ENCODE measurements at places on chromosomes 7 and 10.

GRCh38 chr7:158856883-158857668 lies 718 bp downstream of the DYNC2I1 start:
- no peak for DNase-seq

GRCh38 chr7:155731380-155731779 lies 80.9 kb downstream of the SHH start:
- DNase-seq, result no peak

GRCh38 chr7:6536262-6537260 lies 14.7 kb downstream of the GRID2IP start:
- no peak for DNase-seq

DNA sequence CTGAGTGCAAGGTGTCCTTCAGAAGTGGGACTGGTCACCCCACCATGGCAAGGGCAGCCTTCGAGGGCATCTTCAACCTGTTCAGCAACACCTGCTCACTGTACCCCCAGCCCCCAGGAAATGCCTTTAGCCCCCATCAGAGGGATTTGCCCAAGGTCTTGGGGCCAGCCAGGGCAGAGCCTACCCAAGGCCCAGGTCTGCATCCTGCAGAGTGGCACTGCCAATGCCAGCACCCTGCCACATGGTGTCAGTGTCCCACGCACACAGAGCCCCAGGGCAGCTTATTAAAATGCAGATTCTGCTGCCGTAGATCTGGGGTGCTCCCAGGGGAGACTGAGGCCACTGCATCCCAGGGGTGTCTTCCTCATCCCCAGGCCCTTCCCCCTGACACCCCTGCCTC lies 106.2 kb upstream of the KCTD7 start:
- no peak for DNase-seq

- DNase-seq, result no peak
Measured at GRCh38 chr10:77771450-77771849, 133.8 kb upstream of the KCNMA1 start.

GRCh38 chr7:138491612-138492386 lies 31.7 kb downstream of the TRIM24 start:
- DNase-seq, result no peak

- DNase-seq, result no peak
Measured at GRCh38 chr10:75068523-75068922, 42.9 kb upstream of the SAMD8 start.

DNA sequence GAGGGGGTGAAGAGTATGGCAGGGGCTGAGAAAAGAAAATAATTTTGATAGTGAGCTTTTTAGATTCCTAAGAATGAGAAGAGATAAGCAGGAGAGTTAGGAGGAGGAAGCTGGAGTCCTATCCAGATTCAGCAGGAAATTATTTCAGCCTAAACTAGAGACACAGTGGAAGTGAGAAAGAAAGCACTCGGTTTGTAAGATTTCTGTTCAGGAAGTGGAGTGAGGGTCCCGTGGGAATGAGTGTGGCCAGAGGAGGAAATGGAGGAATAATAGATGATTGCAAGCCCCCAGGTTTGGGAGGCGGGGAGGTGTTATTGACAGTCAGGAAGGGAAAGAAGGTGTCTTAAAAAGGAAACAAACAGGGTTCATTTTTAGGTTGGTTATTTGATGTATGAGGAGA lies 84.8 kb upstream of the NRP1 start:
- DNase-seq, result no peak

DNA sequence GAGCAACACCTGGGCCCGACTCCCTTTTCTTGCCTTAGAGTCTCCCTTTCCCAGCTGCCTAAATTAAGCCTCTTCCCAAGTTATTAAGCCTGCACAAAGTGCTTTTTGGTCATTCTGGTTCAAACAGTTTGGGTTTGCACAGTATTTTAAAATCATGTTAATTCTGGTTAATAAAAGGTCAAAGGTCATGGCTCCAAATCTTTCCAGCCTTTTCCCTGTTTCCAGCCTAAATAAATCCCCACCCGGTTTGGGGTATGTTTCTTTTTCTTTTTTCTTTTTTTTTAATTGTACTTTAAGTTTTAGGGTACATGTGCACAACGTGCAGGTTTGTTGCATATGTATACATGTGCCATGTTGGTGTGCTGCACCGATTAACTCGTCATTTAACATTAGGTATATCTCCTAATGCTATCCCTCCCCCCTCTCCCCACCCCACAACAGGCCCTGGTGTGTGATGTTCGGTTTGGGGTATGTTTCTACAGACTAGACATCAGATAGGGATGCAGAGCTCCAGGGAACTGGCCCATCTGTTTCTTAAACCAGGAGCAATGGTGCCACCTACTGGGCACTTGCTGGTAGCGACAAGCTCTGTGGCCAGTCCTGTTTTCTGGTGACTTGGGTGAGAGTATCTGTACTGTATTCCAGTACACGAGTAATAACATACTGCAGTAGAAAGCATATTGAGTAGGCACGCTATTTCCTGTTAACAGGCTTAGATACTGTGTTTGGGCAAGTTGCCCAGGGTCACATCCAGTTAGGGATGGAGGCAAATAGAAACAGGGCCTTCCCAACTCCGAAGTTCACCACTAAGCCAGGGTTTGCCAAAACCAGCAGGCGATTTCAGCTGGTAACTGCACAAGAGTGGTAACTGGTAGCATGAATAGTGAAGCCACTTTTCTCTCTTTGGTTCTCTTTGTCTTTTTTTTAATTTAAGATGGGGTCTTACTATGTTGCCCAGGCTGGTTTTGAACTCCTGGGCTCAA lies 60.6 kb upstream of the TRIM8 start:
- DNase-seq, result peak; percentile 63
